ENCODE measurements at places on chromosomes 2 and 18.

DNA sequence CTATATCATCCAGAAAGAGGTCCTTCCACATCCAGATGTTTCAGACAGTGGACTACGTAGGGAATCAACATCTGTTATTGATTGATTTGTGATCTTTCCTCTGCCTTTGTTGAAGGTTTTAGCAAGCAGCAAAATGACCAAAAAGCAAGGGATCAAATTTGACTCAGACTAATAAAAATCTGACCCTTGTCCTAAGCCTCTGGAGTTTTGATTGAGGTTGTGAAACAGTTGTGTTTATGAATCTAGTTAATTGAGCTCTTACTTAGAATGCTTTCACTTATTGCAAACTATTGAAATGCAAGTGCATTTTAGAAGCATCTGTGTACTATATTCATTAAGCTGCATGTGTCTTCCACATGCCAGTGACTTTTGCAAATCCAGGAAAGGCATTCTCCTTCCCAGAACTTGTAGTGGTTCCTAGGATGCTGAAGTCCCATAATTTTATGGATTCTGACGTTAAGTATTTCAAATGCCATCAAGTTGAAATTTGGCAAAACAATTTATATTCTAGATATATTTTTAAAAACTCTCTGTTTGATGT is 116.0 kb downstream of the MTX2 start:
- no peak for DNase-seq

- no peak for DNase-seq
Measured at GRCh38 chr18:48422947-48423378, 13.8 kb upstream of the ZBTB7C start.

GRCh38 chr18:35610089-35610488 is 28.5 kb downstream of the GALNT1 start:
- no peak for DNase-seq

DNA sequence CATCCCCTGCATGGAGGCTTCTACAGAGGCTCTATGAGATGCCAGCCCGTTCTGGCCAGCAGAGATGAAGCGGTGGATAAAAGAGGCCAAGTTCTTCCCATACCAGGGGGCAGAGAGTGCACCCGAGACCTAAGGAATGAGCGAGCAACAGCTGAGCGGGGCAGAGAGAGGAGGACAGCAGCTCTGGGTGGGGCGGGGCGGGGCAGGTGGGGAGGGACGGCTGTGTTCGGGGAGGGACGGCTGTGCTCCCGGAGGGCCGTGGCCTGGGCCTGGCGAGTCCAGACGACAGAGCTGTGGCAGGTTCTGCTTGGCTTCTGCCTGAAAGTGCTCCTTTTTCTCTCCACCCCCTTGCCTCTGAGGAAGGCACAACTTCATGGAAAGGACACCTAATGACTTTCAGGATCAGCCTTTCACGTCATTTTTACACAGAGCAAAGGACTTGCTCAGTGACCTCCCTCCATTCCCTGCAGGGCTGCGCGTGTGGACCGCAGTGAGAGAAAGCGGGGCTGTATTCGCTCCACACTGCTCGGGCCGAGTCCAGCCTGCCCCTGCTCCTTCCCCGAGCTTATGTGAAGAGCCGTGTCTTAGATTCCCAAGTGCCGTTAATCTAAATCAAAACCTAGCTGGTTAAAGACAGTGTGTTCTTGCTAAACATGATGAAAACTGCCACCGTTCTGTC is 232.9 kb downstream of the HDAC4 start:
- DNase-seq = no peak

DNA sequence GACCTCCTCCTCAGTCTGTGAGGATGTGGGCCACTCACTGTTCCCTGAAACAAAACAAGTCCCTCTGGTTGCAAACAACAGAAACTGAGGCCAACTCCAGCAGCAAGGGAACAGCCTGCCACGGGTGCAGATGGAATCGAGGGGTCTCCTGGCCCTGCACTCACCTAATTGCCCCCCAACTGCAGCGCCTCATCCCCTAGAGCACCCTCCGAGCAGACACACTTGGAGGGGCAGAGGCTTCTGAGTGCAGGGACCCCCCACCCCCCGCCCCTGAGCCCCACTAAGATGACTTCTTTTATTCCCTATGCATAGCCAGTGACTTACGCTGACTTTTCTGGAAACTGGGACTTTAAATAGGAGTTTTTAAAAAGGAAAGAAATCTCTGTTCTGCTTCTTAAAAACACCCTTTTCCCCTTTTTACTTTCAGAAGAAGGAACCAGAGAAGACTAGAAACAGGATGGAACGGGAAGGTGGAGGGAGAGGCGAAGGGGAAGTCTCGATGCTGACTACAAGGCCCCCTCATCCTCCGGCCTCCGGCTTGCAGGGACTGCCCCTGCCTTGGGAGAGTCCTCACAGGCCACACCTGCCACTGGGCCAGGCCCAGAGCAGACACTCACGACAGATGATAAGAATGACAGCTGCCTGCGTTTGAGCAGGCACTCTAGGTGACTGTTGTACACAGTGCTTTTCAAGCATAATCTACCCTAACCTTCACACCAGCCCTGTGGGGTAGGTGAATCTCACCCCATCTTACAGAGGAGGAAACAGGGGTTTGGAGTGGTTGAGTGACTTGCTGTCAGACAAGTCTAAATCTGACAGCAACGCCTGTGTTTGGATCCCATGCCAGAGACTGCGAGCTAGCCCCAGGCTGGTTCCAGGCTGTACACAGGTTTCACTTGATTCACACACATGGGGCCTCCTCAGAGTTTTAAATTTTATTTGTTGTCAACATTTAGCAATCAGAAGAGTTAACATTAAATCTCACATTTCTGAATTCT is 28.2 kb upstream of the BIN1 start:
- no peak for DNase-seq

DNA sequence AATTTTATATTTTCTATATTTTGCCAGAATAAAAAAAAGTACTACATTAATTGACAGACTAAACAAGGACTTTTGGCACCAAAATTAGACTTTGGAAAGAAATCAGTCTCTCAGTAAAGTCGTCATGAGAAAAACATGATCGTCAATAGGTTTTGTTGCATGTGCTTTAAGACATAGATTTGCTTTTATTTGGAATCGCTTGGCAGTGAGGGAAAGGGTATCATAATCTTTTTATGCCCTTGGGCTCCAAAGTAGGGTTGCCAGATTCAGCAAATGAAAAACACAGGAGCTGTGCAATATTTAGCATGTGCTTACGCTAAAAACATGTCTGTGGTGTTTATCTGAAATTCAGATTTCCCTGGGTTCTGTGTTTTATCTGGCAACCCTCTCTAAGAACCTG is 177.6 kb downstream of the LAMA1 start:
- no peak for DNase-seq

DNA sequence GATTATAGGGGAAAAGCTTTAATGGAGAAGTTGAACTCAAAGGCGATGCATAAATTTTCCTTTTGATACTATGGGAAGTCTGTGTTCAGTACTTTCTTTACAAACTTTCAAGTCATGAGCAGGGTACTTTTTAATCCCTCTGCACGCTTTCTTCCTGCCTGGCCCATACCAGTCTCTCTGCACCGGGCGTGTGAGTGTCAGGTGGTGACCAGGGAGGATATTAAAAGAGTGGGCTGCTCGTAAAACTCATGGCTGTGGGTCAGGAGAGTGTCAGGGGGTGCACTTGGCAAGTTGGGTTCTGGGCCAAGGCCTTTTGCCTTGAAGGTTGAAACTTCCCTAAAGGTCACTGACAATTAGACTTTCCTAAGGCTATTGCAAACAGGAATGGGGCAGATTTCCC is 367.8 kb downstream of the GPD2 start:
- no peak for DNase-seq

DNA sequence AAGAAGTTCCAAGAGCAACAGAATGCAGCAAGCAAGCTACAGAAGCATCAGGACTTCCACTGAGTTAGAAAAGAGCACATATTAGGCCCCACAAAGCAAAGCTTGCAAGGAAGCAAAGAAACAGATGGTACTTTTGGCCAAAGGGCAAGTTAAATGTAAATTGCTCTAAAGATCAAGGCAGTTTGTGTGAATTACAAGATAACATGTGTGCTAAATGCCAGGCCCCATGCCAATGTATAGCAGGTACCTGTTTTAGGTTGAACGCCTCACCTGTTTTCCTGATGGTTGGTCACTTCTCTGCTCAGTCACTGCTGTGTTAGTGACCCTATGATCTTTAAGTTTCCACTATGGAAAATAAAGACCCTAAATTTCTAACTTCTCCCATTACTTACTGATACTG is 606.5 kb upstream of the GYPC start:
- no peak for DNase-seq

DNA sequence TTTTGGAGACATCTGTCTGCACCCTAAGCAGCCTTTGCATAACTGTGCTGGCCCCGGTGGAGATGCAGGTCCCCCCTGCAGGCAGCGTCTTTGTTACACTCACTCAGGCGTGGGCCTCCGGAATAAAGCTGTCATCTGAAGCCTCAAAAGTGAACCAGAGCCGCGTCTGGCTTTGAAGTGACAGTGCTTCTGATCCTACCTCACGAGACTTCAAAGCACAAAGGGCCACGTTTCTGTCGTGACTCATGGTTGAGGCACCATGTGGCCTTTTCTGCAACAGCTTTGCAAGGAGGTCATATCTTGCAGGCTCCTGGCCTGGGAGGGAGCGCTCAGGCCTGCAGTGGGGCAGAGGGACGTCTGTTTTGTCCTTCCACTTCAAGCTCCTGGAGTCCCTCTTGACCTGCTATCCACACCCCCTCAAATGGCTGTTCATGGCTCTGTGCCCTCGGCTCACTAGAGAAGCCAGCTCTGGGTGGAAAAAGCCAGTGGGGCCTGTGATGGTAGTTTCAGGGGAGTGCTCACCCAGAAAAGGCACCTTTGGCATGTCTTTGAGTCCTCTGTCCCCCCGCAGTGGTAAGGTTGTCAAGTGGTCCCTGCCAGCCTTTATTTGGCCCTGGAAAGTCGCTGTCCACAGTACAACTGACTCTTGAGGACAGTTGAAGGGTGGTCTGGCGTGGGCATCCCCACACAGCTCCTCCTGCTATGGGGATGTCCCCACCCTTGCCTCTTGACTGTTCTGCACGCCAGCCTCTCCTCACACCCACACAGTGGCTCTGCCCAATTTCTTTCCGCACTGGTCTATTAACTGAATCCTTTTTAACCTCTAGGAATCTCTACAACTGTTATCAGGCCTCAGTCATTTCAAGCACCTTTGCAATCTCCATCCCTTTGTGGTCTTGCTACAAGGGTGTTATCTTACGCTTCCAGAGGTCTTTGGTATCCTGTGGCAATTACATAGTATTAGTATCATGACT is 19.3 kb downstream of the GPR55 start:
- DNase-seq = peak; percentile 62

- no peak for DNase-seq
Measured at GRCh38 chr2:178327516-178327915, 123.5 kb downstream of the PRKRA start.

DNA sequence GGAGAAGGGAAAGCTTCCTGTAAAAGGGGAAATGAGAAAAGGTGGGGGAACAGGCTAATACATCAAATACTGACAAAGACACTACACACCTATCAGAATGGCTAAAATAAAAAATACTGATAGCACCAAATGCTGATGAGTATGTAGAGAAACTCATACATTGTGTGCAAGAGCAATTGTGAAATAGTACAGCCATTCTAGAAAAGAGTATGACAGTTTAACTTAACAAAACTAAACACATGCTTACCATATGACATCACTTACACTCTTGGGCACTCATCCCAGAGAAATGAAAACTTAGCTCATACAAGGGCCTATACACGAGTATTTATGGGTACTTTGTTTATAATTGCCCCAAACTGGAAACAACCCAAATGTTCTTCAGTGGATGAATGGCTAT is 53.4 kb downstream of the ZNF638 start:
- DNase-seq = no peak

DNA sequence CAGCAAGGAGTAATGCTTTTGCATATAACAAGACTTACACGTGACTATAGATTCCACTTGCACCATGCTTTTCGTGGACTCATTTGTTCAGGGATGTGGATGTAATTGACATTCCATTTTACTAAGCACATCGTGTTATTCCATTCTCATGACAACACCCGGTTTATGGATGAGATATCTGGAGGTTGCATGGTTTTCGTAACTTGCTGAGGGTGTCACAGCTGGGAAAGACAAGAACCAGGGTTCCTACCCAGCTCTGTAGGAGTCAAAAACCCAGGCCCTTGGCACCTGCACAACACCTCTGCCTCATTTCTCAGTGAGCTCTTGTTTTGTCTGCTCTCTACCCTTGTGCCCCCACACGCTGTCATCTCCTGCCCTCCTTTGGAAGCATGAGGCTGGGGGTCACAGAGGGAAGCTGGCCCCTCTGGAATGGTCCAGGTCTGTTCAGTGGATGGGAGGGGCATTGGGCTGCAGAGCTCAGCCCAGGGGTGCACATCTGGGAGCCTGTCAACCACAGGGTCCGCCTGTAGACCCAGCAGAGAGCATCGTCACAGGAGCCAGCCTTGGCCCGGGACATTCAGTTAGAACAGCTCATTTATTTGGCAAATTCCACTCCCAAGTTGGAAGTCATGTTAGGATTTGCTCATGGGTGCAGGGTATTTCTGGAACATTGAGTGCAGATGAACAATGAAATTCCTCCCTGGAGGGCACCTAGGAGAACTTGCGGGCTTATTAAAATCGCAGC is 120.1 kb upstream of the TWIST2 start:
- no peak for DNase-seq

DNA sequence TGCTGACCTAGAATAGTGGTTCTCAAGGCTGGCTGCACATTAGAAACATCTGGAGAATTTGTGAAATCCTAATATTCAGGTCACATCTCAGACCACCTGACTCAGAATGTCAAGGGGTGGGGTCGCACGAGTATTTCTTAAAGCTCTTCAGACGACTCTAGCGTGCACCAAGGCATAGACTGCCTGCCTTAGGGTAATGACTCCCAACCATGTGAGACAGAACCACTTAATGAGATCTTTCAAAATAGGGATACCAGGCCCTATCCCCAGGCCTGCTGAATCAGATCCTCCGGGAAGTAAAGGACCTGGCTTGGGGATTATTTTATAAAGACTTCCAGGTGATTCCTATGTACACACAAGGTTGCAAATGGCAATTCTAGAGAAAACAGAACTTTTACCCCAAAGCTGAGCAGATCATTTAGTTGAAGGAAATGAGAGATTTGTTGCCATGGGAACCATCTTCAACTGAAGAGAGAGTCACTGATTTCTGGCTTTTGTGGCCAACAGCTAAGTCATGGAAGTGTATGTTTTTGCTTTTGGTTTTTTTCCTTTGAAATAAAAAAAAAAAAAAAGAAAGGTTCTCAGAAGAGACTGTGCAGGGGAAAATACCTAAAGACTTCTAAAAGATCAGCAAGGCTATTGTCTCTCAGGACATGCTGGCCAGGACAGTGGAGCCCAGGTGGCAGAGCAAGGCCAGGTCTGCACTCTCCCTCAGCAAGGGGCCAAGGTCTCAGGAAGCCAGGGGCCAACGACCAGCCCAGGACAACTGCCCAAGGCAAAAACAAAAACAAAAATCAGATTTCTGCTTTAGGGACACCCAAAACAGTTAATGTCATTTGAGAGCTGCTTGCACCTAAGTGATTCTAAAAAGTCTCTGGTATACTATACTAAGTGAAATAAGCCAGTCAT is 15.3 kb upstream of the LOXHD1 start:
- DNase-seq = no peak

GRCh38 chr2:102279391-102279735 is 32.0 kb upstream of the IL1RL1 start:
- no peak for DNase-seq

- no peak for DNase-seq
Measured at GRCh38 chr2:136920652-136921333, 155.4 kb downstream of the THSD7B start.

Measured in activated CD8-positive, alpha-beta memory T cell treated with anti-CD3 and anti-CD28 coated beads for 1 hour (primary cell).